Activated CD4-positive, CD25-positive, alpha-beta regulatory T cell treated with anti-CD3 and anti-CD28 coated beads, Interleukin-2, amount 50 U/mL, for 16 hours (primary cell): ENCODE measurements at places on chromosomes 7 and 10.

GRCh38 chr7:32191305-32191704 lies 121.1 kb upstream of the PDE1C start:
- no peak for DNase-seq

GRCh38 chr10:1214882-1215540 lies 158.8 kb downstream of the WDR37 start:
- no peak for DNase-seq

GRCh38 chr7:124376111-124376510 lies 343.2 kb upstream of the TMEM229A start:
- no peak for DNase-seq

DNA sequence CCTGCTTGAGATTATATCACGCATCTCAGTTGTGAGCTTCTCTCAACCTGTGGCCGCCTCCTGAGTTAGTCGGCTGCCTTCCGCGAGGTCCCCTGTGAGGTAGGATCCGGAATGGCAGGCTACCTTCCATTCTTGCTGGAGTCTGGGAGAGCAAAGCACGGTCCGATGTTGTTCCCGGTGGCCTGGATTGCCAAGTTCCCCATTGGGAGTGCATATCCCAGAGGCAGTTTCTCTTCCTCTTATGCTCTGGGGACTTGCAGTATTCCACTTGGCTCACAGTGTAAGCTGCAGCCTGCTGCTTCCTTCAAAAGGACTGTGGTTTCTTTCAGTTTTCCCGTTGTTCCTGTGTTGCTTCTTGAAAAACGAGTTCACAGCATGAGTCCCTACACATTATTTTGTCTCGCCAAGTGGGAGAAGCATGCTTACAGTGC lies 225.4 kb upstream of the ZWINT start:
- DNase-seq = no peak

DNA sequence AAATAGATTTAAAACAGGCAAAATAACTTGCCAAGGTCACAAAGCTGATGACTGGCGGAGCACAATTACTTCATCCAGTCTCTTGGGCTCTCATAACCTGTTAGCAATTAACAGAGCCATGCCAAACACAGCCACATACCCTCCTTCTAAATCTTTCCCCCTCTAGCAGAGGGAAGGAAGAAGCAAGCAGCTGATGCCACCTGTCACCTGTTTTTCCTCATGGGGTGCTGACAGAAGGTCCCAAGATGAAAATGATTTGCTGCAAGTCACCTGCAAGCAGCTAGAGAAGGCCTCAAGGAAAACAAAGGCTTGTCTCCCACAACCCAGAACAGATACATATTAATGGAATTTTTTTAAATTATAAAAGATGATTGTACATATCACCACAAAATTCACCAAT lies 117.8 kb downstream of the GFRA1 start:
- no peak for DNase-seq

DNA sequence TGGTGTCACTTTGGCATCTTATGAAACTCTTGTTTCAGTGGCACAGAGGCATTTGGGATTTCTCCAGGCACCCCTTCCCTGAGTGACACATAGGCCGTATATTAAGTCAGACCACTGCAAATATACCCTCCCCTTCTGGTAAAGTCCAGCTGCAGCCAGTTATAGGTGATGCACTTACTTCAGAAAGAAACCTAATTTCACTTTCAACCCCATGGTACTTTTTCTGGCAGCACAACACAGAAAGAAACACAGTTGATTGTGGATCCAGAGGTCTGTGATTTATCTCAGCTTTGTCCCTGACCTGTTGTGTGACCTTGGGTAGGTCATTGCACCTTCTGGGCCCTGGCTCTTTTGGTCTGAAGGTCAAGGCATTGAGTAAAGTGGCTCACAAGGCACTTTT lies 173.2 kb downstream of the BUB3 start:
- no peak for DNase-seq

DNA sequence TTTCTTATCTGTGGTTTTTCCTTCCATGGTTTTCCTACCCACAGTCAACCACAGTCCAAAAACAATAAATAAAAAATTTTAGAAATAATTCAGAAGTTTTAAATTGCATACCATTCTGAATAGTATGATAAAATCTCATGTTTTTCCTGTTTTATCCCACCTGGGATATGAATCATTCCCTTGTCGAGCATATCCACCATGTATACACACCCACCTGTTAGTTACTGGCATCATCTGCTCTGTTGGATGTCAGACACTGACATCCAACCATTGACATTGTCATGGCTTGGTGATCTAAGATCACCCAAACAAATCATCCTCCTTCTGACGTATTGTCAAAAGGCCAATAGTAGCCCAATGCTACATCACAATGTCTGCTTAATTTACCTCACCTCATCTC lies 749.8 kb downstream of the TNS3 start:
- DNase-seq = no peak

GRCh38 chr10:80506189-80506575 lies 31.5 kb upstream of the SH2D4B start:
- DNase-seq = no peak

DNA sequence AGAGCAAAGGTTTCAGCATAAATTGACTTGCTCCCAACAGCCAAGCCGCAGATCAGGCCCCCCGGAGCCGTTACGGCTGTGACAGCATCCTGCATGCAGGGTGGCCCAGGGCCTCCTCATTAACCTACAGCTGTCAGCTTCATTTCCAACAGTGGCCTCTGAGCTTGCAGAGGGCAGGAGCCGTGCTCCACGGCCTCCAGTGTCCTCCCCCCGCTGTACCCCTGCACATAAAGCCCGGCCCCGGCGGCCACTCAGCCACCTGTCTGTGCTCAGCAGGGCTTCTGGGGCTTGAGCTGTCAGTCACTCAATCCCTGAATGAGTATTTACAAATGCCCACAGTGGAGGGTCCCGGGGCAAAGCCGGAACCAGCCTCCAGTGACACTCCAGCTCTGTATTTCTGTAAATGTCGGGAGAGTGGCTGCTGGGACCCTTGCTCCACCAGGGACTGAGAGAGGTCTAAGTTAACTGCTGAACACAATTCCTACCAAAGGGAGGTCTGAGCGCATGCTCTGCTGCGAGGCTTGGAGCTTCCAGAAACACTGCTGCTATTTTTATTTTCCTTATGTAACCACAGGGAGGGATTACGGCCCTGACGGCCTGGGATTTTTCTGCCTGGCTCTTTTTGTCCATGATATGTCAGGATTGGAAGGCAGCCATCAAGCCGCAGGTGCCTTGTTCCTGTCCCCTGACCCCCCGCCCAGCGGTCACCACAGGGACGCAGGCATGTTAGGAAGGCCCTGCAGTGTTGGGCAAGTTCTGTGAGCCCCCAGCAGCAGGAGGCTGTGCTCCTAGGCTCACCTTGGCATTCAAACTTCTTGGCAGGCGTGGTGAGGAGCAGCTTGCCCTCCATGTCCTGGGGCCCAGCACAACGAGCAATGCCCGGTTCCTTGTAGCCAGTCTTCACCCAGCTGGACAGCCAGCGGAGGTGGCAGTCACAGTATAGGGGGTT lies 165.0 kb downstream of the SLIT1 start:
- DNase-seq = no peak

- DNase-seq = no peak
Observed at GRCh38 chr7:46539892-46540483, 618.9 kb upstream of the IGFBP3 start.

DNA sequence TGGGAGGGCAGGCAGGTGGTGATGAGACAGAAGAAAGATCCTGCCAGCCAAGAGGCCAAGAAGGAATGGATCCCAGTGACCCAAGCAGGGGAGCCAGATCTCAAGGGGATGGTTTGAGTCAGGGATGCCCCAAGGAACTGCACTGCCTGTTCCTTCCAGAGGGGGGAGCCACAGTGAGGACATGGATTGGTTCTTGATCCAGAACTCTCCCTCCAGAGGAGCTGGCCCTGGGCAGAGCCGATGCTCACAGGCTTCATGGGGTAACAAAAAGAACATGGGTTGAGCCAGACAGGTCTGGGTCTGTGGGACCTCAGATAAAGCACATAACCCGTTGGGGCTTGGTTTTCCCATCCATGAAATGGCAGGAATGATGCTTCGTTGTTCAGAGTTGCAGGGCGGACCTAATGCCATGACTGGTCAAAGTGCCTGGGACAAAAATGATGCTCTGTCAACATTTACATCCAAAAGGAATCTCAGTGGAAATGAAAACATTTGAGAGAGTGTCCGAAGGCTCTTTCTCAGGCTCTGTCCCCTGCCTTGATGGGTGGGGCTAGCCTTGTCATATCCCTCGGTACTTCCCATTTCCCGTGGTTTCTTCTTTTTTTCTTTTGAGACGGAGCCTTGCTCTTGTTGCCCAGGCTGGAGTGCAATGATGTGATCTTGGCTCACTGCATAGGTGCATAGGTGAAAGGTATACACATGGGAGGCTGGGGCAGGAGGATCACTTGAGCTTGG lies 4.7 kb upstream of the DENND2A start:
- DNase-seq = no peak

- no peak for DNase-seq
Observed at GRCh38 chr7:4103352-4104091, 578.6 kb upstream of the FOXK1 start.

DNA sequence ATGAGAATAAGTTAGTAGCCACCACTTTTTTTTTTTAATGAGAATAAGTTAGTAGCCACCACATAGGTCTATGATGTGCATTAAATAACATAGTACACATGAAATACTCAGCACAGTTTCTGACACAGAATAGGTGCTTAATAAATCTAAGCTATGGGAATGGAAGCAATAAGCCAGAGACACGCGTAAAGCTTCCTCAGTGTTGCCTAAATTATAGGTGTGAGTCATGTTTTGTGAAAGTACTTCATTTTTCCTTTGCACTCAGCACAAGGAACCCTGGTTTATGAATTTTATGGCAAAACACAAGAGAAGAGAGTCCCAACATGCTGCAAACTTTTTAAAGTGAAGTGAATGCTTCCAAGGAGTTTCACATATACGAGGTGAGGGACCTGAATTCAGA lies 267.4 kb downstream of the RNLS start:
- no peak for DNase-seq

DNA sequence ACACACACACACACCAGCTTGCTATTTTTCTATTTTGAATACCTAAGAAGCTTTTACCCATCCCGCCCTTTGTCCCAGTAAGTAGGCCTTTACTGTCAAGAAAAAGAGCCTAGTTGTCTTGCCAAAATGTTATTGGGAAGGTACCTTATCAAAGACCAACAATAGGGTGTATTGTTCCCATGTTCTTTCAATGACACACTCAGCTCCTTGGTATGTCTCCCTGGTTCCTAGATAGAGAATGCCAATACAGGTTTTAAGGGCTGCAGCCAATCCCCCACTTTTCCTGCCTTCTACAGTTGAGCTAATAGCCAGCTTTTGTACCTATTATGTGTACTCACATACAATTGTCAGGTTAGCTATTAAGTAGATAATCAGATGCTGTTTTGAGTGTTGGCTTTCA lies 92.0 kb upstream of the LRRTM3 start:
- DNase-seq = no peak

- no peak for DNase-seq
Observed at GRCh38 chr7:15558756-15559155, 3.1 kb downstream of the AGMO start.

GRCh38 chr7:109029866-109030265 lies 460.2 kb downstream of the DNAJB9 start:
- DNase-seq = no peak

- DNase-seq = no peak
Observed at GRCh38 chr10:13683017-13683416, 96.3 kb downstream of the PRPF18 start.

DNA sequence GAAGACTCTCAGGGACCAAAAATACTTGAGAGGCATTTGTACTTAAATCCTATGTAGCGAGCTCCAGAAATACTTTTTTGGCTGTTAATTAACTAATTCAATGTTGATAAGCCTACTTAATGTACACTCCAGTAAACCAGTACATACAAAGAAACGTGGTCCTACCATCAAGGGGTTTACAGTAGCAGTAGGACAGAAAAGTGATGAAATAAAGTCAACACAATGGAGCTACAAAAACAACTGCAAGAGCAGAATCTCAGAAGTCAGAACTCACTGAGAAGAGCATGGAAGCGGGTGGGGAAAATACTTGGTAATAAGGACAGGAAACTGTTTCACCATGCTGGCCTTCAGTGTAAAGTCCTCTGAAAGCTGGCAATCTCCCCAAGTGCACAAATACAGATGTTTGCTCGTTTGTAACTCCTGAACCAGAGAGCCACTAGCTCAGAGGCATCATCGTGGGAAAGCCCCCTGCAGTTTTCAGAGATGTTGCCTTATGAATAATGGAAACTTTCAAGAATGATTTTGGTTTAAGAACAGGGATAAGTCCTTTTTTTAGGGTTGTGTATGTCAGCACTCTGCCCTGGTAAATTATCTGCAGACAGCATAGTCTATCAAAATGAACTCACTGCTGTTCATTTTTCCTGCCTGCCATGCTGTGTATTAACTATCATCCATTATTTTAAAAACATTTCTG lies 233.2 kb downstream of the SORCS1 start:
- no peak for DNase-seq

DNA sequence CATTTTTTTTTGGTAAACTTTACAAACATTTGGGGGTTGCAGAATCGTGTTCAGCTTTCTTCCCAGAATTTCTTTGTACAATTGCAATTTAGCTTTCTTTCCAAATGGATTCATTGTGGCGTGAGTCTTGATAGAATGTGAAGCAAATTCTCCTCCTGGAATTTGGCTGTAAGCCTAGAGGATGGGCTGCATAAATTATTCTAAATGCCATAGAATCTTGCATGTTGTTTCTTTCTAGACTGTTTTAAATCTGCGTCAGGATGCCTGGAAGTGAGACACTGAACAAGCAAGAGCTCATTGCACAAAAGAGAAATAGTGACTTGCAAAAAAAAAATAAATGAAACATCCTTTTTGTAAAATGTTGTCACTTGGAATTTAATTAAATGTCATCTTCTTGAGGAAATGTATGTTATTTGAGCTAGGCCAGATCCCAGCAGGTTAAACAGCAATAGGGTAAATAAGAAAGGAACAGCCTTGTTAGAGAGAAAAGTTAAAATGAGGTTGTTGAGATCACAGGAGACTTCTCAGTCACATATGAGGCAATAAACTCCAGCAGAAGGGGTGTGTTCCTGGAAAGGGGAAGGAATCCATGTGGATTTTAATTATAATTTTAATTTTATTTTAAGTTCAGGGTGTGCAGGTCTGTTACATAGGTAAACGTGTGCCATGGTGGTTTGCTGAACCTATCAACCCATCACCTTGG lies 483.0 kb downstream of the PLXDC2 start:
- DNase-seq = no peak

DNA sequence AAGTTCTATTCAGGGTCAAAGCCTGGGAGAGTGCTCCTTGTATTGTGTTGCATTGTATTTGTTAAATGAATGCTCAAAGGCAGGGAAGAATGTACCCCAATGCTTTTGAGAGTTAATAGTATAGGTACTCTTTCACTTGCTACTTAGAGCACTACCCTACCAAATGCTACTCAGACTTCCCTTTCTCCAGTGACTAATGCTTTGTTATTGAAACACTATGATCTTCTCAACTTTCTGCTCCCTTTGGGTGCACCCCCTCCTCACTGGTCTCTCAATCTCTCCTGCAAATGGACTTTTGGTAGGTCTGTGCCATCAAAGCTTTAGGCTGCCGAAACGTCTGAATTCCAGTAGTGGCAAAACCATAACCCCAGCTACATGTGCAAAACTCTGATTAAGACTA lies 177.7 kb upstream of the AHR start:
- no peak for DNase-seq
